Cardiac muscle cell (in vitro differentiated cells and primary cell): ENCODE measurements at places on chromosomes 16 and 17.

- no peak for DNase-seq
These were observed 369.8 kb downstream of the CPPED1 start for GRCh38 chr16:12433691-12434390.

DNA sequence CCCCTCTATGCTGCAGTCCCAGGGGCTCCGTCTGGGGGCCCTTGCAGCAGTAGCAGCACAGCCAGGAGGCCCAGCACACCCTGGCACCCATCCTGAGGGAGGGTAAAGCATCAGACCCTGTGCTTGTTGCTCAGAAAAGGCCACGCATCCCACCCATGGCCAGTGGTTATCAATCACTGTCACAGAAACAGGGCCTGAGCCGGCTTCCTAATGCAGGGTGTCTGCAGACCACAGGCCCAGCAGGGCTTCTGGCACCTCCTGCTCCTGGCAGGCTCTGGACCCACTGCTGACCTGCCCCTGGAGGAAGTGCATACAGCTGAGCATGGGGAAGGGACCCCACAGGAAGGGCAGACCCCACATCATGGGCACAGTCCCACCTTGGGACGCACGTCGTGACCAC lies 26.9 kb upstream of the CDH15 start:
- DNase-seq: no peak

- no peak for DNase-seq
These were observed 4.1 kb upstream of the TNFRSF13B start for GRCh38 chr17:16975744-16976625.

DNA sequence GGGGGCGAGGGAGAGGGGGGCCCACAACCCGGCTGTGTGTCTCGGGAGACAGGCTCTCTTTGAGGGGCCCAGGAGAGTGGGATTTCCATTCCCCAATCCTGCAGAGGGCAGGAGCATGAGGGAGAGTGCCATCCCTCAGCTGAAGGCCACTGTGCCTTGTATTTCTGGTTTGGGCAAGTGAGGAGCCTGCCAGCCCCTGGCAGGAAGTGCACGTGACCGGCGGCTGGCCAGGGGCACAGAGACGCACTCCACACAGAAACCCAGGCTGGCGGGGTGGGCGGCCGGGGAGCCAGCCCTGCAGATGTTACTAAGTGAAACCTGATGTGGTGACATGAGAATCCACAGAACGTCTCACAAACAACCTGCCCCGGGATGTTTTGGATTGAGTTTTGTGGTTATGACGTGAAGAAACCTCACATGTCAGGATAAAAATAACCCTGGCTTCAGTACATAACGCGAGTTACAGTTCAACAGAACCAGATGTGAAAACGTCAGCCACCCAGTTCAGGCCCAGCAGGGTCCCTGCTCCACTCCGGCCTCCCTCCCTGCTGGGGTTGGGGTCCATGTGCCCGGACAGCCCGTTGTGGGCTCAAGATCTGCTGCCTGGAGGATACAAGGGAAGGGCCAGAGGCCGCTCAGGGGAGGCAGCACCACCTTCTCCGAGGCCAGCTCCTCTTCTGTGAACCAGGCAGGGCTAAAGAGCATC lies 51.7 kb upstream of the MTSS2 start:
- DNase-seq: peak; percentile 47

GRCh38 chr17:33511670-33512069 lies 218.6 kb upstream of the ASIC2 start:
- no peak for DNase-seq

DNA sequence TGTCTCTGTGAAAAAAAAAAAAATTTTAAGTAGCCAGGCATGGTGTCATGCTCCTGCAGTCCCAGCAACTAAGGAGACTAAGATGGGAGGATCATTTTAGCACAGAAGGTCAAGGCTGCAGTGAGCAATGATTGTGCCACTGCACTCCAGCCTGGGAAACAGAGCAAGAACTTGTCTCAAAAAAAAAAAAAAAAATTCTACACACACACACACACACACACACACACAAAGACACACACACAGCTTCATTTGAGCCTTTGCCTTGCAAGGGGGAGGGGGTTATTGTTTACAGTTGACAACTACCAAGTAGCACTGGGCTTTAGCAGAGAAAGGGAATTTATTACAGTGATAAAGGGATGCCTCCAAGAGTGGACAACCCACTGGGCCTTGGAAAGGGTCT lies 4.9 kb upstream of the POLR3E start:
- DNase-seq: no peak

- no peak for DNase-seq
These were observed 10.0 kb downstream of the DECR2 start for GRCh38 chr16:411576-412265.

- DNase-seq: no peak
These were observed 61.6 kb downstream of the GNA13 start for GRCh38 chr17:64994781-64995538.

- peak; percentile 69 for DNase-seq
These were observed 668 bp downstream of the USP36 start for GRCh38 chr17:78839762-78840529.

- no peak for DNase-seq
These were observed 25.4 kb downstream of the ACLY start for GRCh38 chr17:41893384-41893783.

DNA sequence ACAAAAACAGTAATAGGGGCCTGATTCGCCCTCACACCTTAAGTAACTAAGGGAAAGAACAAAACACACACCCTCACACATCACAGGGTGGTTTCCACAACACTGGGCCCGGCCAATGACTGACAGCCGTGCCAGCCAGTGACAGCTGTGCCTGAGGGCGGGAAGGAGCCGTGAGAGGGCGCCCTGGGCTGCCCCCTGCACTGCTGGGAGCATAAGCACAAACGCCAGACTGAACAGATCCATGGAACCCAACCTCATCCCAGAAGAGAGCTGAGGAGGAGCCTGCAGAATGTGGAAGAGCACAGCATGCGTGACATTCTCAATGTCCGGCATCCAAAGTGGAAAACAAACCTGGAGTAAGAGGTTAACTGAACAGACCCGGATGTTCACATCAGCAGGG lies 16.0 kb downstream of the CSNK1D start:
- DNase-seq: no peak

DNA sequence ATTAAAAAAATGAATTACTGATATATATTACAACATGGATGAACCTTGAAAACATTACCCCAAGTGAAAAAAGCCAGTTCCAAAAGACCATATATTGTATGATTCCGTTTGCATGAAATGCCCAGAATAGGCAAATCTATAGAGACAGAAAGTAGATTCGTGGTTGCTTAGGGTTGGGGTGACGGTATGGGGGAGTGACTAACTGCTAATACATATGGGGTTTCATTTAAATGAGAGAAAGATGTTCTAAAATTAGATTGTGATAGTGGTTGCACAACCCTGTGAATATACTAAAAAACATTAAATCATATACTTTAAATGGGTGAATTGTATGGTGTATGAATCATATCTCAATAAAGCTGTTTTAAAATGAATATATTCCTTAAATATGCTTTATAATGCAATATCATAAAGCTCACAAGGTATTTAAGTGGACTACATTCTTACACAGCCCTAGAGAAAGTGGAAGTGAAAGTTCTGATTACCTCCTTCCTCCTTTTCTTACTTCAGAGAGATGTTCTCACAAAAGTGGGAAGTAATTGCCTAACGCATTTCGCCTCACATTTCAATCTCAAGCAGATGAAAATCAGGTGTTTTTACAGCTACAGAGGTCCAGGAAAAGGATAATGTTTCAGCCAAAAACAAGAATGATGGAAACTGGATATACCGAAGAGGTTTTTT lies 142.7 kb upstream of the GNAO1 start:
- DNase-seq: no peak

- DNase-seq: no peak
These were observed 11.0 kb downstream of the ABCA3 start for GRCh38 chr16:2329532-2329931.

DNA sequence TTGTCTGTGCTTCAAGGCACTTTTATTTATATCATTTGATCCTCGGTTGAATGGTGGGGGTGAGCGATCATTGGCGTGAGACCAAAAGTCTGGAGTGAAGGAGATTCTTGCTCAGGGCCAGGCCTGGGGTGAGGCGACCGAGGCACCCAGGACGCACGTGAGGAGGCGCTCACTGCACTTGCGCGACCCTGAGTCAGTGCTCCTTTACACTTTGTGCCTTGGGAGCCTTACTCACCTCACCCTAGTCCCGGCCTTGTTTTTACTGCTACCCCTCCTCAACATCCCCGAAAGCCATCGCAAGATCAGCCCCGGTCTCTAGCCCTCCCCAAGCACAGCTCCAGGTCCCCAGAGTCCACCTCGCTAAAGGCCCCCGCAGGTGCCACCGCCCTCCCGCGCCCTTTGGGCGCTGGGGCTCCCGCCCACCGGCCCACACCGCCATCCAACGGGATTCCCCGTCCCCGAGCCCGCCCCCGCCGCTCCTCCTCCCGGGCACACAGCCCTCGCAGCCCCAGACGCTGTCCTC lies 496 bp downstream of the EZH1 start:
- DNase-seq: peak; percentile 81

- peak; percentile 24 for DNase-seq
These were observed 44.6 kb upstream of the ADCY9 start for GRCh38 chr16:4160658-4161430.

DNA sequence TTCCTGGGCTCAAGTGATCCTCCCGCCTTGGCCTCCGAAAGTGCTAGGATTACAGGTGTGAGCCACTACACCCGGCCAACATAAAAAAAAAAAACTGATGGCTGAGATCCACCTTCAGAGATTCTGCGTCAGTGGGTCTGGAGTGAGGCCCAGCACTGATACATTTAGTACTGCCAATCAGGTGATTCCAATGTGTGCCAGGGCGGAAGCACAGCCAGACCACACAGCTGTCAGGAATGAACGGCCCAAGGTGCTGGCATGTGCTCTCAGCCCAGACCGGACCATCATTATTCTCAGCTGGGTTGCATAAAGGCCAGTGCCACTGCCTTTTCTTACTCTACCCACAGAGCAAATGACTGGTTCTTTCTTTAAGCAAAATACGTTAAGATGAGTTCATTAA lies 1.2 kb upstream of the BCO1 start:
- DNase-seq: no peak

DNA sequence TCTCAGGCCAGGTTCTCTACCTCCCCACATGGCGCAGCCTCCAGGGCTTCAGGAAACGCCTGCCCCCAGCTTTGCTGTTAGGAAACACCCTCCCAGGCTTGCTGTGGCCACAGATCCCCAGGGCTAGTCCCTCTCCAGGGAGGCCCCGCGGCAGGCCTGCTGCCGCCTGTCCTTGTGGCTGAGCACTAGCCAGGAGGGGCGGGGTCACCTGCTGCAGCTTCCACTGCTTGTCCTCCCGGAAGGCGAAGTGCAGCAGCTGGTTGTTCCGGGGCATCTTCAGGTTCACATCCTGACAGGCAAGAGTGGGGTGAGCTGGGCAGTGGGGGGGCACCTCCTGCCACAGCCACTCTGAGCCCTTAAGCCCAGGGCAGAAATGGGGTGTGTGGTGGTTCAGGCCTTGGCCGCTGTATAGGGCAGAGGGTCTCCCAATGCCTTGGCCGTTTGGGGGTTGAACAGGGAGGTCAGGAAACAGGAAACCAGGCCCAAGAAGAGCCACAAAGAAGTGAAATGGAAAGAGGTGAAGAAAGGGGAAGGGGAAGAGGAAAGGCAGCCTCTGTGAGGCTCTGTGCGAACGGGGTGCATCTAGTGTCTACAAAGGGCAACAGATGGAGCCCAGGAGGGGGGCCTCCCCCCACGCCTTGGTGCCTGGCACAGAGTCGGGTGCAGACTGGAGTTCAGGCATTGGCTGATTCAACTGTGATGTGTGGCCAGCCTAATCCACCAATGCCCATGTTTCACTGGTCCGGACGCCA lies 2.0 kb downstream of the ROGDI start:
- DNase-seq: no peak

DNA sequence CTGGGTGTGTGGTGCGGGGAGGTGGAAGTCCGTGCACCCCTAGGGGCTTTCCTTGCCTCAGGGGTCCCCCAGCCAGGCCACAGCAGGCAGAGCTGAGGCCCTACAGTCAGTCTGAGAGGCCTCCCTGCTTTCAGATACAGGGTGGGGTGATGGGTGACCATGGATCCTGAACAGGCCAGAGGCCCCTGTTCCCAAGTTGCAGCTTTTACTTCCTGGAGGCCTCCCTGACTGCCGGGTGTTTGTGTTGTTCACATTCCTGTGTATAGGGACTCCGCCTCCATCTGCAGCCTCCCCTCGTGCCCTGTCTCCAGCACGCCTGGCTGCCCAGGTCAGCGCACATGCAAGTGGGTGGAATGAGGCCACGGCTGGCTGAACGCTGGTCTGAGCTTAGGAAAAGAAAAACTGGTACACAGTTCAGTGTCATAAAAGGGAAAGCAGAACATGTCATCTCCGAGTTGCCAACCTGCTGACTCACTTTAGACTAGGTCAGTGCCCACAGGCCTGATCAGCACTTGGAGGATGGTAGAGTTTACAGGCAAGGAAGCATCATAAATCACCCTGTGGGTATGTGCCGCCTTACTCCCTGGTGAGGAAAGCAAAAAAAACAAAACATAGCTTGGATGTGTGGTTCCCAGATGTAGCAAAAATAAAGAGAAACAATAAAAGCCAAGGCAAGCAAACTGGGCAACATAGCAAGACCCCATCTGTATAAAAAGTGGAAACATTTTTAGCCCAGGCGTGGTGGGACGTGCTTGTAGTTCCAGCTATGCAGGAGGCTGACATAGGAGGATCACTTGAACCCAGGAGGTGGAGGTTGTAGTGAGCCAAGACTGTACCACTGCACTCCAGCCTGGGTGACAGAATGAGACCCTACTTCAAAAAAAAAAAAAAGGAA lies 6.2 kb upstream of the SLC7A6 start:
- no peak for DNase-seq

- DNase-seq: no peak
These were observed 7.6 kb downstream of the MYO18A start for GRCh38 chr17:29172589-29172988.

GRCh38 chr17:44400226-44400847 lies 10.9 kb upstream of the ITGA2B start:
- peak; percentile 22 for DNase-seq
